BJ (cell line): ENCODE measurements at places on chromosomes 4 and X. TPM values are rescaled to one million over a fixed set of nuclear protein-coding genes. Genes with fewer than 3 reads are reported as not detected.

DNA sequence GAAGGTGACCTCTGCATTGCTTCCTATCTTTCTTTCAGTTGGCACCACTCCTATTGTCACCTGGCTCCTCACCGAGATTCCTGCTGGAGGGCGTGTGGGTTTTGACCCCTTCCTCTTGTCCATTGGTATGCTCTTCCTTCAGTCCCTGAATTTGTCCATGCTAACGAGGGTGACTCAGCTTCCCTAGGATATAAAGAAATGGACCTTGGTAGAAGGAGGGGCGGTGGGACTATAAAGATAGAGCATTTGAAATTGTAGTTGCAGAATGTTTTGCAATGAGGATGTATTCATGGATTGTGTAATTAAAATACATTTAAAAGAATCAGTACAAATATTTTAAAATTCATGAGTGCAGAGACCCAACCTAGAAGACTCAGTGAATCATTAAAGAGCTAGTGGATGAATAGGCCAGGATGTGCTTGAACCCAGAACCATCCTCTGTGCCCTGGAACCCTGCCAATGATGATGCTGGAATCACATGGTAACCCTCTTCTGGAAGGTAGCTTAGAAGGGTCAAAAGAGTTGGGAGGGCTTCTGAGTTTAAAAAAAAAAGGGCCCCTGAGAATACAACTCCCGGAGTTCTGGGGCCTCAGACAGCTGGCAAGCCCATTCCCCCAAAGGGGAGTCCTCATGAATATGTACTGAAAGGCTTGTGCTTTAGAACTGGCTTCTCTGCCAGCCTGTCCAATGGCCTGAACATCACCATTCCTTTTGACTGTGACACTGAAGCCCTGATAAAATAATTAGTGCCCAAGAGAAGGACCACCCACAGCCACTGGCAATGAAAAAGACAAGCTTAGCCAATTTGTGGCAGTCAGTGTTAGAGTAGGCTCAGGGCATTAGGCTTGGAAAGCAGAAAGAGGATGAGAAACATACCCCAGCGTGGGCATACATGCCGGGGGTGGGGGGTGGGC, 8.0 kb downstream of the XPNPEP2 start:
- DNase-seq = no peak

GRCh38 chr4:139985401-139985800, 168.6 kb downstream of the MAML3 start:
- DNase-seq = no peak

DNA sequence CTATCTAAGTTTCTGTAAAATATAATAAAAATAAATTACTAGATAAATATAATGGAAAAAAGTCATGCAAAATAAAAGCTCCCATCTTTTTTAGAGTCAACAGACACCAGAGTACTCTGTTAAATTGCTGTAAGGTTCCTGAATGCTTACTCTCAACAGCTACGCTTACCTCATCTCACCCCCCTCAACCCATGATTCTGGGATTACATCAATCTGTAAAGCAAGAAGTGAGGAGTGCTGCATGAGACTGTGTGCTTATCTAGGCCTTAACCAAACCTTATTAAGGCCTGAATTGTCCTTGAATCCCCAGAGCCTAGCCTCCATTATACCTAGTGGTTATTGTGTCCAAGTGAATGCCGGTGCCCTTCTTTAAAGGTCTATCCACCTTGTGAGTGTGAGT, 735.8 kb downstream of the RPA4 start:
- no peak for DNase-seq

GRCh38 chrX:7283741-7284140, 135.8 kb upstream of the PUDP start:
- no peak for DNase-seq

The GASK1B gene
- polyA plus RNA-seq = 4.9 and 11.6 TPM in 2 replicates

GRCh38 chr4:96649536-96649935, 809.6 kb downstream of the PDHA2 start:
- no peak for DNase-seq

The ANAPC4 gene
- 7.0 and 16.1 TPM in 2 replicates for polyA plus RNA-seq

- DNase-seq = no peak
Observed at GRCh38 chr4:144562019-144562705, 83.8 kb upstream of the HHIP start.

DNA sequence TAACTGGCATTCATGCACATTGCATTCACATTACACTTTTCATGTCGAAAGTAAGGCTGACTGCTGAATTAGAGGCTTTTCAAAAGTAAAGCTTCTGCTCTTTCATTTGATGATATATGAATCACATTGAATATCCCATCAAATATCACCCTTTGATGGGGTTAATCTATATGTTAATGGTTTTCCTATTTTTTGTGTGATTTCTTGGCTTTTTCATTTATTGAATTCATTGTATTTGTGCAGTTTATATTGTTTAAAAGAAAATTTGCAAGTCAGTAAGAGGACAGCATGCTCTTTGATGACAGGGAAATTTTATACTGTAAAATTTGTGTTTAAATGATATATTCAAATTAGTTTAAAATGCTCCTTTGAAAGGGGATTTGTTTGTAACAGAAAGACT, 344.1 kb downstream of the PCDH10 start:
- no peak for DNase-seq

- DNase-seq = no peak
Observed at GRCh38 chrX:143455046-143455445, 62.2 kb downstream of the SPANXN3 start.

The LIMCH1 gene
- polyA plus RNA-seq = 107 and 133 TPM in 2 replicates

The DMRTC1 gene
- polyA plus RNA-seq = not detected in 2 replicates

GRCh38 chr4:170414360-170414759, 324.6 kb upstream of the AADAT start:
- DNase-seq = no peak

The NIPAL1 gene
- polyA plus RNA-seq = 0.60 and 1.0 TPM in 2 replicates

- no peak for DNase-seq
Observed at GRCh38 chr4:144579411-144580030, 66.4 kb upstream of the HHIP start.

The CITED1 gene
- polyA plus RNA-seq = not detected in 2 replicates

GRCh38 chr4:110005461-110006056, 92.9 kb downstream of the EGF start:
- no peak for DNase-seq

DNA sequence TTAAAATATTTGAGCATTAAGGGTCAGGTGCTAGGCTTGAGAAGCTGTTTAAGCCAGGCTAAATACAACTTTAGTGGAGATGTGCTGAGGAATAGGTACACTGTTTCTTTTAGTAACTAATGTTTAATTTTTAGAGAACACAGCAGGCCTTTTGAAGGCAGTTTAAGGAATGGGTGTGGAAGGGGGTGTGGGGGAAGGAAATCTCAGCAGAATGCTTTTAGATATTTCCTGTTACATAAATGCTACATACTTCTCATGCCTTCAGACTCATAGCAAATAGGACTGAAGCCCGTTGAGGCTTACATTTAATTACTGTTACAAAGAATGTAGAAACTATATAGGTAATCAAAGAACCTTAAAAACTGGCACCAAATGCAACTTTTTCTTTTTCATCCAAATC, 66.3 kb downstream of the WWC2 start:
- no peak for DNase-seq

GRCh38 chr4:16290681-16291420, 64.6 kb upstream of the TAPT1 start:
- no peak for DNase-seq

The TMPRSS11B gene
- not detected in 2 replicates for polyA plus RNA-seq

DNA sequence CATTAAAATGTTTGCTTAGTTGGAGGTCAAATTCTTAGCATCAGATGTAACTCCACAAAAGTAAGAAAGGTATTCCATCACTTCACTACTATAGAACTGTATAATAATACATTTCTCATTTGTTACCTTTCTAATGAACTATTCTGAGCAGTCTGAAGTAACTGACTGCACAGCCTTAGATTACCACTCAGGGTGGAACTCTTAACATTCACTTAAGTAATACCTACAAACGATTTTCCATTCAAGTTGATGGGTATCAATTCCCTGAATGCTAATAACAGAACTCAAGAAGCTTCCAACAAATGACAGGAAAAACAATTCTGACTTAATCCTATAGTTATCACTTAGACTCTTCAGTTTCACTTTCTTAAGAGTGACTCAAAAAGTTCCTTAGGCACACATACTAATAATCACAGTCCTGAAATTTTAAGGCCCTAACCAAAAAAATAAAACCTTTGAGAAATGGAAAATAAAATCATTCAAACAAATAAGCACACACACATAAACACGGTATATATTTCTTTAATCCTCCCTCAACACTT, 20.9 kb downstream of the HNRNPD start:
- DNase-seq = no peak

The ATP8A1 gene
- polyA plus RNA-seq = 0.02 and 0.37 TPM in 2 replicates

- DNase-seq = no peak
Observed at GRCh38 chr4:115334736-115335411, 221.5 kb upstream of the NDST4 start.

GRCh38 chrX:22012051-22012450, 20.1 kb upstream of the PHEX start:
- no peak for DNase-seq

DNA sequence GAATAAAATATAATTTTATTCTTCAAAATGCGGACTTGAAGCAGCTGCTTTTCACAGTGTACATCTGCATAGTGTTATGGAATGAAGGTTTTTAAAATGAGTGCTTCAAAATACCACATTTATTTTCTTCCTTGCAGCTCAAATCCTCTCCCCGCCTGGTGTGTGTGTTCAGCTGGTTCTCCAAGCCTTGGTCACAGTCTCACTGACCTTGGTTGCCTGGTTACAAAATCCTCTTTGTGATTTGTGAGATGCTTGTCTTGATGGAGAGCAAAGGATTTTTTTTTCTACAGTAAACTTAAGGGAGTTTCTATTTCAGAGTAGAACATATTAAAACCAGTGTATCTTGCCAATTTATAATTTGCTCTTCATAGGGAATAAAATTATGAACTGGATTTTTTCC, 139.2 kb downstream of the PCDH18 start:
- DNase-seq = no peak

The CDKL2 gene
- 0.38 and 0.39 TPM in 2 replicates for polyA plus RNA-seq

DNA sequence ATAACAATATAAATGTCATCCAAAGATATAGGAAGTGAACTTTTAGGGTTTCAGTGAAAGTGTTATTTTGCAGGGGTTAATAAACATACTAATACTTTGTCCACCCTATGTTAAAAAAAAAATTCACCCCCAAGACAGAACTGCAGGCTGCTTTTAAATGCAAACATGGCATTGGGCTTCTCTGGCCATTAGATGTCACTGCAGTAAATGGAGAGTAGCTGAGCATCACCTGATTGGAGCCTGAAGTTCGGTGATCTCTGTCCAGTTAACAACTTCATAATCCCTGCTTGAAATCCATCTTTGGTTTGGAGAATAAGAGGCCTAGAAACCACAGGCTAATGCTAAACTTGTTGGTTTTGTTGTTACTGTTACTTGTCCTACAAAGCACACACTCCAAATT, 18.7 kb downstream of the SLC25A43 start:
- DNase-seq = no peak

The TLR1 gene
- 0.05 and 0.16 TPM in 2 replicates for polyA plus RNA-seq
